ENCODE measurements at places on chromosomes 6 and 20. TPM values are rescaled to one million over a fixed set of nuclear protein-coding genes. Genes with fewer than 3 reads are reported as not detected.

Gene PDYN
- total RNA-seq, result not detected

Gene ATP6V1G2
- total RNA-seq, result 3.5 TPM

Gene DLK2
- 0.55 TPM for total RNA-seq

Gene PROKR2
- total RNA-seq, result not detected

Gene GPX6
- total RNA-seq, result not detected

Gene FAM229B
- total RNA-seq, result 1.3 TPM

Gene ISM1
- total RNA-seq, result 1.1 TPM

Gene ZNF165
- 0.81 TPM for total RNA-seq

Gene CYP39A1
- not detected for total RNA-seq

Gene C4B
- total RNA-seq, result 3.4 TPM

Gene SMOC2
- total RNA-seq, result not detected

Gene RAD21L1
- not detected for total RNA-seq
